ENCODE measurements at places on chromosomes 11 and 22.

GRCh38 chr11:69076129-69076791, 27.5 kb downstream of the TPCN2 start:
- DNase-seq: no peak

GRCh38 chr11:88484873-88485621, 147.5 kb upstream of the CTSC start:
- DNase-seq: no peak

- no peak for DNase-seq
Measured at GRCh38 chr22:19110646-19111045, 11.6 kb downstream of the DGCR2 start.

- DNase-seq: no peak
Measured at GRCh38 chr11:124891373-124891861, 6.2 kb downstream of the ROBO4 start.

GRCh38 chr11:12123273-12123672, 12.9 kb downstream of the MICAL2 start:
- DNase-seq: no peak

DNA sequence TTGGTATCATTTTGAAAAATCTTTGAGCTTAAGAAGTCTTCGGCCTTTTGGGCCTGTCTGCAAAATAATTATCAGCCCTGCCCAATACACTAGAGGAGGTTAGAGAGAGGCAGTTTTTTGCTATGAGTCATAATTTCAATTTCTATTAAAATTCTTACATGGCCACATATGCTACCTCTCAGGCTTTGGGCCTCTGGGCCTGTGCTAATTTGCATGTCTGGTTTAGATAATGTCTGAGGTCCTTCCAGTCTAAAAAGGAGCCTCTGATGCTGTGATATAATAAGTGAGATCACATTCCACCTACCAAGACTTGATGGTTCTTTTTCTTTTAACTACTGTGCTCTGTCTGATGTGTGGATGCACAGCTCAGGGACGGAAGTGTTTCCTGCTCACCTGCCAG, 70.8 kb downstream of the KCNJ1 start:
- DNase-seq: no peak

GRCh38 chr11:58787903-58788302, 56.2 kb upstream of the GLYAT start:
- no peak for DNase-seq

DNA sequence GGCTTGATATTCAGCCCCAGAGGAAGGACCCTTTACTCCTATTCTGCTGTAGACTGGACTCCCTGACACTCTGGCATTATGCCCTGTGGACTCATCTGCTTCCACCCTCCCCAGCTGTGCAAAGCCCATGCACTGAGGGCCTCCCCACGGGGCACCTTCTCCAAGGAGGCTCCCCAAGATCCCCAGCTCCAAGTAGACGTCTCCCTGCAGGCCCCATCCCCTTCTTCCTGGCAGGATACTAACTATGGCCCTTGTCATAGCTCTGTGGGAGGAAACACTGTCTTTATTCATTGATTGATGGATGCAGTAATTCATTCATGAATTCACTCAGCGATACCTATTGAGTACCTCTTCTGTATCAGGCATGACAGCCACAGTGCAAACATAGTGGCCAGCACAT, 15.3 kb upstream of the APOL6 start:
- no peak for DNase-seq

- no peak for DNase-seq
Measured at GRCh38 chr11:88434333-88434976, 96.9 kb upstream of the CTSC start.

GRCh38 chr22:42156121-42156520, 25.5 kb upstream of the CYP2D6 start:
- no peak for DNase-seq

- DNase-seq: no peak
Measured at GRCh38 chr22:44341431-44342346, 28.9 kb upstream of the SHISAL1 start.

- no peak for DNase-seq
Measured at GRCh38 chr22:17113600-17113999, 7.6 kb downstream of the TMEM121B start.

DNA sequence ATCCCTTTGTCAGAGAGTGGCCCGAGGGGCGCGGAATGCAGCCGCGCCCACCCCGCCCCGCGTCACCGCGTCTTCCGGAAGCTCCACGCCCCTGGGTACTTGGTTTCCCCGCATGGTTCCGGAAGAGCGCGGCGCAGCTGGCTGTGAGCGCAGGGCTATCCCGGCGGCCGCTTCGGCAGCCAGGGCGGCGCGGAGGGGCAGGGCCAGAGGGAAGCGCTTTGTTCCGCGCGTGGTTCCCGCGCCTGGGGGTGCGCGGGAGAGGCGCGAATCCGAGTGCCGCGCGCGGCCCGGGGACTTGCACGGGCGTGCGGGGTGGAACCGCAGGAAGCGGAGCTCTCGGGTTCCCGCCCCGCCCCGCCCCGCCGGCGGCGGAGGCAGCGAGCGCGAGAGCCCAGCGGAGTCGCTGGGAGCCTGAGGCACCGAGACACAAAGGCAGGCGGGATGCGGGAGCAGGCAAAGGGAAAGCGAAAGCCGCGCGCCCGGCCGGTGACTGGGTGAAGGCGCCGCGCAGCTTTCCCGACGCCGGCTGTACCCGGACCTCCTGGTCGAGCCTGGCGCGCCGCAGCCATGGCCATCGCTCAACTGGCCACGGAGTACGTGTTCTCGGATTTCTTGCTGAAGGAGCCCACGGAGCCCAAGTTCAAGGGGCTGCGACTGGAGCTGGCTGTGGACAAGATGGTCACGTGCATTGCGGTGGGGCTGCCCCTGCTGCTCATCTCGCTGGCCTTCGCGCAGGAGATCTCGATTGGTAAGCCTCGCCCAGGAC, at the start of gene PANX1:
Gene PANX1, plus strand, starts transcription at position 96 of the 766 bp plus-strand sequence. Its CDS starts 472 bp downstream, at position 568.
- peak; percentile 62 for DNase-seq

- DNase-seq: no peak
Measured at GRCh38 chr22:47191671-47192650, 429.5 kb downstream of the TBC1D22A start.

- DNase-seq: no peak
Measured at GRCh38 chr22:28375761-28376534, 303.7 kb downstream of the TTC28 start.

DNA sequence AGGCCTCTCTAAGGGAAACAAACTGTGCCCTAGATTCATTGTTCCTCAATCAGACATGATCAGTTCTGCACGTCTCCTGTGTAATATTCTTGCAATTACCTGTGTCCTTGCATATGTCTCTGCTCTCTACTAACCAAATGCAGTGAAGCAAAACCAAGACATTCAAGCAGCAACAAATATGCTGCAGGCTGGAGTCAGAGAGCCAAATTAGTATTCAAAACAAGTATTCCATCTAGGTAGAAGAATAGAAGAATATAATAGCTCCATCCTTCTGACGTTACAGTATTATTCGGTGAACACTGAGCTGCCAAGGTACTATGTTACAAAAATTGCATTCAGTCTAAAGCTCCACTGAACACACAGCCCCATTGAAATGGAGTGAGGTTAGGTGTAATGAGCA, 51.8 kb downstream of the SLN start:
- no peak for DNase-seq

GRCh38 chr11:79019975-79020374, 420.9 kb downstream of the TENM4 start:
- DNase-seq: no peak

- DNase-seq: no peak
Measured at GRCh38 chr11:19344661-19345518, 104.1 kb upstream of the E2F8 start.

DNA sequence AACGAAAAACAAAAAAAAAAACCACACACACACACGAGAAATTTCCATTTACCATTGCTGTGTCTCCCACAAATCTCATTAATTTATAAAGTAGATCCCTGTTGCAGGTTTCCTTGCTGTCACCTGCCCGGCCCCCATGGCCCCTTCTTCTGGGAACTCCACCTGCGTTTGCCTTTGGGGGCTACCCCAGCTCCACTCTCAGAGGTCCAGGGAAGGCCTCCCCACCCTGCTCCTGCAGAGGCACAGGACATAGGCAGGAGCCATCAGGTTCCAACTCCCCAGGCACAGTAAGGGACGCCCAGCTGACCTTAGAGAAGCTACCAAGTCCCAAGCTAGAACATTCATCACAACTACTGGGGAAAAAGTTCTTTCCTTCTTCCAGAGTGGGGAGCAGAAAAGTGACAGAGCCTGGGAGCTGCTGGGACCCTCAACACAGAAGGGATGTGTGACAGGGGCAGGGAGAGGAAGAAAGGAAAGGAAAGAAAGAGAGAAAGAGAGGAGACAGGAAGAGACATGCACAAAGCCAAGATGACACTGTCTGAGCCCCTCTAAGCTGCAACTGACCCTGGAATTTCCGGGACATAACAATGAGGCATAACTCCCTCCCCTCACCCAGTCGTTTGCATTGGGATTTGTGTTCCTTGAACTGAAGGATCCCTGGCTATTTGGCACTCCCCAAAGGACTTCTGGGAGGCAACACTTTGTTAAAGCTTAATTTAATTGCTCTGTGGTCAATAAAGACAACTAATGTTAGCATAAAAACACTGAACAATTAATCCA, 175.7 kb downstream of the SHANK2 start:
- DNase-seq: no peak

DNA sequence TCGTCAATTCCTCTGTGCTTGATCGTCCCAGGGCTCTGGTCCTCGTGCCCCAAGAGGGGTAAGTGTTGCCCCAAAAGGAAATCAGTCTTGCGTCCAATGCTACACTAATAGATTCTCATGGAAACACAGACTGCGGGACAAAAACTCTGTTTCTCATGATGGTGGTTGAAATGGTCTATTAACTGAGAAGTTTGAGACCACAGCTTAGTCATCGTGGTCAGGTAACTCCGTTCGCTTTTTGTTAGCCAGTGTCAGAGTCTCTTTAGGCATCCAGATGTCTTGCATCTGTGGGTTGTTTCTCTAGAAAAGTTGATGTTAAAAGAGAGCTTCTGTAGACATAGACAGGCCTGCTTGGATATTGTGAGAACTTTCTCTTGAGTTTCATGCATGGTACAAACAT, 104.6 kb upstream of the SORL1-AS1 start:
- no peak for DNase-seq

GRCh38 chr11:116412118-116412889, 360.5 kb downstream of the BUD13 start:
- no peak for DNase-seq

DNA sequence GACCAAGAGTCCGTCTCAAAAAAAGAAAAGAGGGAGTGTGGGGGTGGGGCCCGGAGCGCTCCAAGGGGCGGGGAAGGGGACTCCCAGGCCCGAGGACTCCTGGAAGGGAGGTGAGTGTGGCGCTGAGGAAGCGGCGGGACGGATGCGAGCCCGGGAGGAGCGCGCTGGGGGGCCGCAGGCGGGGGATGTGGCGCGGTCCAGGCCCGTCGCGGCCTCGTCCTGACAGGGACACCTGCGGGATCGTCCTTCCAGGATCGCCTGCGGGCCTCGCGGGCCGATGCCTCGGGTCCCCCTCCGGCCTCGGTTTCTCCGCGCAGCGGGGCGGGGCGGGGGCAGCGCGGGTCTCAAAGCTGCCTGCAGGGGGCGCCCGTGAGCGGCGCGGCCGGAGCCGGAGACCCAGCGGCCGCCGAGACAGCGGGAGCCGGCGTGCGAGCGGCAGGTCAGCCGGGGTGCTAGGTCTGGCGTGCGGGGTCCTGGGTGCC, 3.8 kb upstream of the ADORA2A start:
- peak; percentile 37 for DNase-seq

DNA sequence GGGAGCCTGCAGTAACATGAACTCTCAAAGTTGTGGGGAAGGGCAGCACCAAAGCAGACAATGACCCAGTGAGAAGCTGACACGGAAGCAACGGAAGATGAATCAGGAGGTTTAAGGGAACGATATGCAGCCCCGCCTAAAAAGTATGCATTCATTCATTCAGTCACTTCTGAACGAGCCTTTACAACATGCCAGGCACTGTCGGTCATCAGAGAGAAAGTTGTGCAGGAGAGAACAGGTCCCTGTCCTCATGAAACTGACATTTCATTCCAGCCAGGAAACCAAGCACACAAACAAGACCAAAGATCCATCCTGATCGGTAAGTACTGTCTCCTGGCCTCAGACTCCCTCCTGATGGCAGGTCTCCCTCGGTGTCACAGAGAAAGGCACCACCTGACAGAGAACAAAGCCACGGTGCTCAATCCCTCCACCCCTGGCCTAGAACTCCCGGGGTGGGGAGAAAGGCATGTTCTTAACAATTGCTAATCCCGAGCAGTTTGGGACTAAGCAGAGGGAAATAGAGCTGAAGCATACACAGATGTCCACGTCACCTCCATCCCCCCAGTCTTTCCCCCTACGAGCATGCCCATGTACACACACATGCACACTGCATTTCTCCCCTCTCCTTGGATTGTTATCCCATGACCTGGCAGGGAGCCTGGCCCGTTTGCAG, 49.3 kb downstream of the LRFN4 start:
- no peak for DNase-seq

DNA sequence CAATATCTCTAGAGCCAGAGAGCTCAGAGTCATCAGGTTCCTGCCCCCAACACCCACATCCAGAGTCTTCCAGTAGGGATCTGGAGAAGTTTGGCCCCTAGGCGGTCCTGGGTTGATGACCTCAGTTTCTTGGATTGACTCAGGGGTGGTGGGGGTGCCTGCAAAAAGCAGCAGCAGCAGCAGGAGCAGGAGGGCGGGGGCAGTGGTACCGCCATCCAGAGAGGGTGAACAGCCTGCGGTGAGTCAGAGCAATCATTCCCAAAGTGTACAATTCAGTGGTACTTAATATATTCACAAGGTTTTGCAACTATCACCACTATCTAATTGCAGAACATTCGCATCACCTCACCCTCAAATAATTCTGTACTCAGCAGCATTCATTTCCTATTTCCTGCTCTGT, 9.9 kb upstream of the SEC14L3 start:
- DNase-seq: no peak

DNA sequence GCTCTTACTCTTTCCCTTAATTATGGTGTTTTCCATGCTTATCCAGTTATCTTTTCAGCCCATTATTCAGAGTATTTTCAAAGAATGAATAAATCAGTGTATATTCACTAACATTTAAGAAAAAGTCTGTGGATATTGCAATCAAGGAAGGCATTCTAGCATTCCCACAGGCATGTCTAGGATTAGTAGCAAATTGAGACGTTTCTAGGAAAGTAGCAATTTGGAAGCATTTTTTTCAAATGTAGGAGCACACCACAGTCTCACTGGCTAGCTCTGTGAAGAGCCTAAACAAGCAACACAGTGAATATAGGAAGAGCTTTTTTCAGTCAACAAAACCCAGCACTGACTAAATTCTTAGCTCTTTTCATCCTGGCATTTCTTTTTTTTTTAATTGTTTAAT, 65.4 kb downstream of the CCDC34 start:
- no peak for DNase-seq

DNA sequence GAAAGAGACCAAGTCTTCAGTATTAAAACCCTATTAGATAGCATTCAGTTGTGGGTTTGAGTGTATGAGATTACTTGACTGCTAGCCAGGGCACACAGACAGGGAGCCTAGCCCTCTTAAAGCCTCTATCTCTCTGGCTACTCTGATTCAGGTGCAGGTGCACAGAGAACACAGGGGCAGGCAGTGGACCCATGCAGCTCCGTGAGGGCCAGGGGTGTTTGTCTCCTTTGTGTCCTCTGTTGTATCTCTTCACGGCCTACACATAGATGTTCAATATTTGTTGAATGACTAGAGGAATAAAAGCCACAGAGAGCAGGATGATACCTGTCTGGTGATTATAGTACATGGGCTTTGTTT, 21.5 kb upstream of the AIFM3 start:
- DNase-seq: no peak

- no peak for DNase-seq
Measured at GRCh38 chr11:34140149-34140548, 34.7 kb downstream of the NAT10 start.
